SHP77 treated with DMSO at 0.1 percent for 48 hours (cell line): ENCODE measurements at places on chromosomes 4 and X.

DNA sequence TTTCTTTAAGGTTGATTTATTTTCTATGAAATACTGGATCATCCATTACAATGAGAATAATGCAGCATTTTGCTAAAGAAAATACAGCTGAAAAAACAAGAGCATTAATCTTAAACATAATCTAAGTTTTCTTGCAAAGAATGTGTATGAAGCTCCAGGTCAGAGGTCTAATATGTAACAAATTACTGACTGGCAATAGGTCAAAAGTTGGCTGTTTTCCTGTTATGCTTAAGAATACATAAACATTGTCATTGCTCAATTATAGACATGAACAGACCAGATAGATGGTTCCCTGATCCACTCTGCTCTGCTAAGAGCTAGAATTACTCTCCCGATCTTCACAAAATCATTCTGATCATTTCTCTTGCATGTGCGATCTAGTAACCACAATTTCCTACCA lies 718.6 kb downstream of the PDHA2 start:
- no peak for DNase-seq

DNA sequence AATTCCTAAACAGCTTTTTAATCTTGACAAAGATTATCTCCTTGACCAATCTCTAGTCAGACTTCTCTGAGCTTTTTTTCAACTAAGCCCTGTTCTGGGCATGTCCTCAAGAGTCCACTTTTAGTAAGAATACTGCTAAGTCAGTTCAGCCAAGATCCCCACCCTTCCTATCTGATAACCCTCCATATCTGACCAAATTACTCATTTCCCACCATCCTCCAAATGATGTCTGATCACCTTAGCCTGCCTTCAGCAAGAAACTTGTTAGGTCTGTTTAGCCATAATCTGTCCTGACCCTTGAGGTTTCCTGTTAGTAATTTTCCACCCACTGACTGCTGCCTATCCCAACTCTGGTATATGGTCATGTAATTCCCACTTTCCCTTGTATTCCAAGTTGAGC lies 65.2 kb downstream of the FAM13A start:
- DNase-seq = no peak

DNA sequence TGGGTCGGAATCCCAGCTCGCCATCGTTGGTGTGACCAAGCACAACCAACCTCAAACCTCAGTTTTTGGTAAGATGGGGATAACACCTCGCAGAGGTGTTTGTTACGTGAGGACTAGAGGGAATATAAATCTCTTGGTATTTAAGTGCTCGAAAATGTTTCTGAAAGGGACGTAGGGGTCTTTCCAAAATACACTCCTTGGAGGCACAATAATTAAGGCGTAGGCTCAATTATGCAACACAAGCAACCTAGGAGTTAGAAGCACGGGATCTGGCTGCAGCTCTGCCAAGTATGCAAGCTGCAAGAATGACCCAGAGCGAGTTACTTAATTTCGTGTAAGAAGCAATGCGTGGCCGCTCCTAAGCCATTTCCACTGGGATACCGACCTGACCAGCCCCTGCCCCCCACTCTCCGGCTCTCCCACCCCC lies 552 bp downstream of the ADH5 start:
- no peak for DNase-seq

- DNase-seq = no peak
Measured at GRCh38 chrX:97452283-97452682, 568.6 kb downstream of the RPA4 start.

DNA sequence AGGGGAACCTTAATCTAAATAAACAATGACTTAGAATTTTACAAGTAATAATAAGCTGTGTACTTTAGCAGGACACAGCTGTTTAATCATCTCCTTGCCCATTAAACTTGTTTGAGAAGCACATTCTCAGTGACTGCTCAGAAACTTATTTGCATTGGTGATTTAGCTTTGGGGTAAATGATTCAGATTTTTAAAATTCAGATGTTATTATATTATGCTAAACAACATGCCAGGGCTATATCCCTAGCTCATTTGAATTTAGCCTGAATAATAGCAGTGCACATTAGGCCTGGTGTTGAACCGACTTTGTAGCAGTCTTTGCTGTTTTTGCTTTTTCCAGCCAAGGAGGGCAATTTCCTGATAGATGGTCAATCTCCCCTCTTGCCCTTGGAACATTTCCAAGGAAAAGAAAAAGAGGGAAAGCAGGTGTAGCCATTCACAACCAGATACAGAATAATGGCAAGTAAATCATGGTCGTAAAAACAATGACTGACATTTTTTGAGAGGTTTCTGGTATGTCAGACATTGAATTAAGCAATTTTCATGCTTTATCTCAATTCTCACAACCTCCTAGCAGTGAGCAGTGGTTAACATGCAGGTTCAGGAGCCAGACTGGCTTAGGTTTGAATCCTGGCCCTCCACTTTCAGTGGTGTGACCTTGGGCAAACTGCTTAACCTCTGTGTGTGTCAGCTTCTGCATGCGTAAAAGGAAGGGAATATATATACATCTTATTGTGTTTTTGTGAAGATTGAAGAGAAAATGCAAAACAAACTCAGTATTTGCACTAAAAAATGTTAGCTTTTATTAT lies 16.8 kb downstream of the ARHGEF38 start:
- DNase-seq = peak; percentile 22

GRCh38 chr4:145452447-145453162 lies 29.0 kb upstream of the SMAD1 start:
- no peak for DNase-seq

- no peak for DNase-seq
Measured at GRCh38 chrX:51496501-51497291, at the start of gene NUDT11. Gene NUDT11 (minus strand): TSS chrX:51496592. CDS start chrX:51496444, 148 bp downstream.

GRCh38 chr4:77190053-77190452 lies 33.0 kb downstream of the CCNG2 start:
- no peak for DNase-seq
